ENCODE measurements at places on chromosomes 7 and 10.

- no peak for DNase-seq
Measured at GRCh38 chr7:153835103-153835502, 217.1 kb upstream of the DPP6 start.

DNA sequence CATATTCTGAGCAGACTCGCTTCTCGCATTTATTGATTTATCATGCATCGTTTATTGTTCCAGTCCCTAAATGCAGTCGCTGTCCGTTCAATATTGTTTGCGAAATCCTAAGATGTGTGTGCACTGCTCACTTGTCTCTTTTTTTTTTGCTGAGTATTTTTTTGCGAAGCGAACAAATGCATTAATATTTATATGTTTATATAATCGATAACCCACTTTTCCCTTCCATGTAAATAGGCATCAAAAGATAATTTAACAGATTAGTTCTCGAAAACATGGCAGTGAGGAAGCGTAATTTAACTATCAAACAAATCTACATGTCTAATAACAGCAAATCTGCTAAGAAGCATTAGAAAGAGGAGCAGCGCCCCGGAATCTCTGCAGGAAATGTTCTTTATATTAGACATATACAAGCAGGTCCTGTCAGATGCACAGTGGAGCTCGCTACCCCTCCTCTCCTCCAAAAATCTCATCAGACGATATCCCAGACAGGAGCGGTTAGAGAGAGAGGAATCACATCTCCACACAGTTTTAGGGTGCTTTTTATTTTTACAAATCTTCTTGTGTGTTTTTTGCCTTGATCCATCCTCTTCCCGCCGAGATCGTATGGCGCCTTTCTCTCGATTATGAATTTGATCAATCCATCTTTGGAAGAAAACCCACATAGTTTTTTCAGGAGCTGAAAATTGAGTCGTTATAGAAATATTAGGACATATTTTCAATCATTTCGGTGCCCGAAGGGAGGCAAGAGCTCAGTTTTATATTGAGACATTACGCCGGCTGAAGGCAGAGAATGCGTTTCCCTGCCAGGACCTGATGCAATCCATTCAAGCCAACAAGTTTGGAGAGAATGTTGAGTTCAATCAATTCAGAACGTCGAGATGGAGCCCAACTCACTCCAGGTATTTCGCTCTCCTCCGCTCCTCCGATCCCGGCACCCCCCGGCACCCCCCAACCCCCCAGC is at the start of gene ARID5B:
Gene ARID5B, plus strand, starts transcription at position 871 of the 964 bp plus-strand sequence. Its CDS starts 11 bp downstream, at position 882.
- DNase-seq: no peak

DNA sequence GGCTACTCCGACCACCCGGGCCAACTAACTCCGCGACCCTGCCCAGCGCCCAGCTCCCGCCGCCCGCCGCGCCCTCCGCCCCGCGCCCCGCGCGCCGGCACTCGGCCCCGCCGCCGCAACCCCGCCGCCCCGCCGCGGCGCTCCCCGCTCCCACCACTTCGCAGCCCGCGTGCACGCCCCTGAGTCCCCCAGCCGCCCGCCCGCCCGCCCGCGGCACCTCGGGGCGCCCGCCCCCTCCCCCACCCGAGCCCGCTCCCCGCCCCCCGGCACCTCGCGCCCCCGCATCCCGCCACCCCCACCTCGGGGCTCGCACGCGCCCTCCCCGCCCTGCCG is 598 bp downstream of the JAZF1 start:
- no peak for DNase-seq

DNA sequence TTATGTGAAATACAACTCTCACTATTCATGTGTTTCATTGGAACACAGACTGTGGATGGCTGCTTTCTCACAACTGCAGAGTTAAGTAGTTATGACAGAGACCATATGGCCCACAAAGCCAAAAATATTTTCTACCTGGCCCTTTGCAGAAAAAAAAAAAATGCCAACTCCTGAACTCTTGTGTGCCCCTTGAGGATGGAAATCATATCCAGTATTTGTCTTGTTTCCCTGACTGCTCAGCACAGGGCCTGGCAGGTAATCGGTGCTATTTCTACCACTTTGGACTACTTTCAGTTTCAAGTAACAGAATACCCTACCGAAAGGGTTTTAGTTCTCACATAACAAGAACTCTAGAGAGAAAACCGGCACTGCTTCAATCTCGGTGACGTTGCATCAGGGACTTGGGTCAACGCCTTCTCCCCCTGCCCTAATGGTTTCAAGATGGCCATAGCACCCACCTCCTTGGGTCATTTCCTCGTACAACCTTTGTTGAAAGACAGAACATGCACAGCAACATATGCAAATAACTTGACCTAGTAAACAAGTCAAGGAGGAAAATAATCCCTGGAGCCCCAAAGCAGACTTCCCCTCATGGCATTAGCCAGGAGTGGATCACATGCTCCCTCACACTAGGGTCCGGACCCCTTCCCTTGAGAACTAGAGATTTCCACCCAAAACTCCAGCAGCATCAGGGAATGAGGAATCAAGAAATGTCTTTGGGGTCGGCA is 11.8 kb upstream of the GPNMB start:
- no peak for DNase-seq

GRCh38 chr10:21100871-21101514 is 203.9 kb upstream of the NEBL start:
- no peak for DNase-seq

DNA sequence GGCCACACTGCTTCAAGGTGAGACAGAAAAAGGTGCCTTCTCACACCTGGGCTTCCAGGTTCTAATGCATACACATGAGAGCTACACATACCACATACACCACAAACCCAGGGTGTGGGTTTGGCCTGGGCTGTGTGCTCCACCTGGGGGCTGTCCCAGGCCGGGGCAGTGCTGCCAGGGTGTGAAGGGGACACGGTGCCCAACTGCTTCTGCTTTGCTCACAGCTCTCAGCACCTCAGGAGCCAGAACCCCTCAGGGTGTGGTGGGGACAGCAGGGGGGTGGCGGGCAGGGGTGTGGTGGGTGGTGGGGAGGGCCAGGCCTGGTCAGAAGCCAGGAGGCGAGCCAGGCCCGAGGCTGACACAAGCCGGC is 51.1 kb downstream of the TMEM209 start:
- DNase-seq: no peak

- no peak for DNase-seq
Measured at GRCh38 chr7:137962875-137963507, 38.9 kb downstream of the CREB3L2 start.

- no peak for DNase-seq
Measured at GRCh38 chr10:26486304-26486703, 48.2 kb downstream of the APBB1IP start.

DNA sequence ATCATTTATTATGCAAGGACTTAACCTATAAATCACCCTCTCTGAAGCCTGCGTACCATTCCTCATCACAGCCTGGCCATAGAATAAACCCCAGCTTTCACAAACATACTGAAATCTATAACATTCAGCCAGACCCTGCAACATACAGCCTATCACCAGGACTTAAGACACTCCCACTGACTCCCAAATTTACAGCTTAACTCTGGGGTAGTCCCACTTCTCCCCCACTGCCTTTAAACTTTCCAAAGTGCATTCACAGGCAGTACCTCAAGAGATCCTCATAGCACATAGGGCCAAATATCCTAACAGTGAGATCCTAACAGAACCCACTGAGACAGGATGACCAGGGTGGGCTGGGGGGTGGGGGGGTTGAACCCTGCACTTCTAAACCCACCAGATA is 3.5 kb downstream of the LDB1 start:
- DNase-seq: no peak

DNA sequence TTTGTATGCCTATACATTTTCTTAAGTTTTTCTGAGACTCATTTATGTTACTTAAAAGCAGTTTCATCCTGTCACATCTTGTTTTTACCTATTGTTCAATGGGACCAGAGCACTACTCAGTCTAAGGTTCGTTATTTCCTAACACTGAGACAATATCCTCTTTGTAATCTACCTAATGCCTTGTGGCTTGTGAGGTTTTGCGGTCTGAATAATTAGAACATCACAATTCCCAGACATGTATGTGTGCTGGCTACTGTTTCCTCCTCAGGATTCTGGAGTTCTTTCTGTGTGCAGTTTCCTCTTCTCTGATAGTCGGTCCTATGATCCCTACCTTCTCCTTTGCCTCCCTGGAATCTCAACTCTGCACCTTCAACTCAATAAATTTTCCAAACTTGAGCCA is 620.2 kb downstream of the ANKRD7 start:
- DNase-seq: no peak

- DNase-seq: no peak
Measured at GRCh38 chr10:65765006-65765541, 1160.8 kb upstream of the LRRTM3 start.

- no peak for DNase-seq
Measured at GRCh38 chr10:97336006-97336405, 1.5 kb upstream of the FRAT2 start.

- no peak for DNase-seq
Measured at GRCh38 chr10:4931587-4931986, 31.6 kb upstream of the AKR1C1 start.

DNA sequence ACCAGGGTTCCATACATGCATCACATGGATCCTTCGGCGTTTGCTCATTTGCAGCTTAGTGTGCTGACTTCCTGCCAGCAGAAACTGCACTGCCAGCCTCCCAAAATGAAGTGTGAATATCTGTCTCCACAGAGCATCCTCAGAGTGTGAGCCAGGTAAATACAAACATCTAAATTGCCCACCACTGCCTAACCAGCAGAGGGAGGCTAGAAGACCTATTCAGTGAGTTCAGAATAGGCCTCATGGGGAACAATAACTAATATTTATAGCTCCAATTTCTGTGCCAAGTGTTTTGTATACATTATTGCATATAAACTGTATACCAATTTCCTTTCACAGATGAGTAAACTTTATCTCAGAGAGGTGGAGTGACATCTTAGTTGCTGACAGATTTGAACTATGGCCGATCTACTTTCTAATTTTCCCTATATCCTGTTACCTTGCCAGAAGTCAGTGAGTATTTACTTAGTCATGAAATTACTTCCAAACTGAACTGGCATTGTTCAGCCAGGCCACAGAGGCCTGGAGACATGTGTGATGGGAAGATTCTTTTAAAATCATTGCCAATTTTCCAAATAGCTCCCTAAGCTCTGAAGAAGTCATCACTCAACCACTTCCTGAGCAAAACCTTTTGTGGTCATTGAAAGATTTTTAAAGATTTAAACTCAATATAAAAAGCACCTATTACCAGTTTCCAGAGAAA is 926.5 kb upstream of the GHITM start:
- DNase-seq: no peak

GRCh38 chr7:131327049-131327625 is 539 bp upstream of the MKLN1 start:
- no peak for DNase-seq

- DNase-seq: no peak
Measured at GRCh38 chr7:79296553-79297320, 156.7 kb downstream of the MAGI2 start.

DNA sequence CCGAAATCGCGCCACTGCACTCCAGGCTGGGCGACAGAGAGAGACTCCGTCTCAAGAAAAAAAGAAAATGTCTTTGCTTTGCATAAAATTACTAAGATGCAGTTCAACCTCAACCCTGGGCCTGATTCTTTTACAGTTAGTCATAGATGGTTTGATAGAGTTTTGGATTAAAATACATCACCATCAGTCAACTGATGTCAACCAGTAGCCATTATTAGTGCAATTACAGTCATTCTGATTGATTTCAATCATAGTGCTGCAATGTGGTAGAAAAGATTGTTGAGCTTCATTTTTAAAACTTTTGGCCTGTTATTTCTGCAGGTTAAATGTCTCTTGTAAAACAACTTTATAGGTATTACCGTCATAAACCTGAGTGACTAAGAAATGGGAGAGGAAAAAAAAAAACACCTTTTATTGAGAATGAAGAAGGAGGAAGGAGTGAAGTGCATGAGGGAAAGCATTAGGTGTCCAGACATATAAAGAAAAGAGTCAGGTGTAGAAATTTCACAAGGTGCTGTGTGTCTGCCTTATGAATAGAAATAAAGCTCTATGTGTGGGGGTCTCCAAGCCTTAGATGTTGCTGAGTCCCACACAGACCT is 150.6 kb downstream of the TRIL start:
- DNase-seq: no peak

DNA sequence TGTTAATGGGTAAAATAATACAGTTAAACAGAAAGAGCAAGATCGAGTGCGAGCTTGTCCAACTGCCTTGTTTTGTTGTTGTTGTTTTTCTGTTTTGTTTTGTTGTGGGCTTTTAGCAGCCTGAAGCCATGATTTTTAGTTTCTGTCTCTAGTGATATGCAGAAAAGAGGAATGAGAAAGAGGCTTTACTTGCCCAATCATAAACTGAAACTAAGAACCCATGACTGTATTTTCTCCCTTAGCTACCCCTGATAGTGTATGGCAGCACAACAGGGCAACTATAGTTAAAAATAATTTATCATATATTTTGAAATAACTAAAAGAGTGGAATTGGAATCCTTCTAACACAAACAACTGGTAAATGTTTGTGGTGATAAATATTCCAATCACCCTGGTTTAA is 493.9 kb downstream of the GLRX3 start:
- no peak for DNase-seq

- no peak for DNase-seq
Measured at GRCh38 chr10:32150532-32151101, 94.4 kb upstream of the KIF5B start.

- DNase-seq: no peak
Measured at GRCh38 chr7:52936750-52937149, 98.7 kb upstream of the POM121L12 start.

All from stimulated activated CD8-positive, alpha-beta memory T cell treated with anti-CD3 and anti-CD28 coated beads, Interleukin-7, amount 100 ng/mL, for 48 hours (primary cell).